ENCODE measurements at places on chromosomes 3 and 15.

DNA sequence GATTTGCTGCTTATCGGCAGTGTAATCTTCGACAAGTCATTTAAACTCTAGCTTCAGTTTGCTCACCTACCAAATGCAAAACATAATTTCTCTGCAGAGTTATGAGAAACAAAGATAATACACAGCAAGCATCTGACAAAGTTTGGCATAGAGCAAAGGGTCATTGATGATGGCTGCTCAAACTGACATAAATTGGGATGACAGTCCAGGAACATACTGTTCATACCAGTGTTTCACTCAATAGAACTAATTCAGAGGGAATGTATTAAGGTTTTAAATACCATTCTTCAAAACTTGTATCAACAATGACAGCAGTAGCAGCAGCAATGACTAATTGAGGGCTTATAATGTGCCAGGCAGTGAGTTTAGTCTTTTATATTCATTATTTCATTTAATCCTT is 137.6 kb downstream of the SPATA16 start:
- DNase-seq: no peak

DNA sequence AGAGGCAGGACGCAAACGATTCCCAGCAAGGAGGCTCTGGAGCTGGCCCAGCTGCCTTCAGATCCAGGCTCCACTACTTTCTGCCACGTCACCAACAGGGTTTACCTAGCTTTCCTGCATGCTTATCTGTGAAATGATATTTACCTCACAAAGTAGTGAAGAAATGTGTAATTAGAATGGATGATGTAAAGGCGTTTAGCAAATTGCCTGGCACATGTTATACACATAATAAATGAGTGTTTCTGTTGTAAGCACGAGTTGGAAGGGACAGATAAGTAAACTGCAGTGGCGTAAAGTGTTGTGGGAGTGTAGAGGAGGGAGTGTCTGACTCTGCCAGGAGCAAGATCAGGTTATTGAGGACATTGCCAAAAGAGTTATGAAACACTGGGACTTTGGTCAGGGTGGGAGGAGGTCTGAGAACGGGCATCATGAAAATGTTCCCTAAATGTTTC is 3.5 kb upstream of the CHAC1 start:
- DNase-seq: no peak

GRCh38 chr15:70083418-70083817 is 14.3 kb downstream of the TLE3 start:
- DNase-seq: no peak

DNA sequence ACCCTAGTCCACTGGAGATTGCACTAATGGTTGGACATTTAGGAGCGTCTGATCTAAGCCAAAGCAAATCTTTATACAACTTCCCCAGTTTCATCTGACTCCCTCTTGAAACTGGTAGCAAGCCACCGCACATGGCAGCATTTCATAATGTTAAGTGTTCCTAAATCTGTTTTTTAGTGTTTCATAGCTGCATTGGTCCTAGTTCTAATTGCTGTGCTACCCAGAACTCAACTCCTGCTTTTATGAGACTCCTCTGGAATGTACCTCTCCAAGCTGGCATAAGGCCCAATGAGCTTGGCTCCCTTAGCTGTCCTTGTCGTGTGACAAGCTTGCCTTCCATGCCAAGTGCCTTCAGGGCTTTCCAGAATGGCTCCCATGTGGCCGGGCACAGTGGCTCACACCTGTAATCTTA is 65.3 kb upstream of the FLNB start:
- DNase-seq: peak; percentile 74

GRCh38 chr15:31563001-31563400 is 236.4 kb downstream of the KLF13 start:
- DNase-seq: no peak

DNA sequence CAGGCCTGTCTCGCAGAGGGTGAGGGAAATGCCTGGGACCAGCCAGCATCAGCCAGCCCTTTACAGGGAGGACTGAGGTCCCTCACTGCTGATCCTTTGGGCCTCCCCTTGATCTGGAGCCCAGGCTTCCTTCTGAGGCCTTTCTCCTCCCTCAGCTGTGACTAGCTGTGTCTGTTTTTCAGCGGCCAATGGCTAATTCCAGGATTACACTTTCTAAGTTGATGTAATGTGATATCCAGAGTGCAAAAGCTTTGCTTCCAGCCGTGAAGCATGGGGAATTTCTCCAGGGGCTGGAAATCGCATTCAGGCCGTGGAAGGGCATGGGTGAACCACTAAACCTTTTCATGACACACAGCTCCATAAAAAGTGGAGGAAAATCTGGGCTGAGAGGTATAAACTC is 157.6 kb downstream of the SHQ1 start:
- no peak for DNase-seq

GRCh38 chr3:9779721-9780457 is 10.1 kb upstream of the CAMK1 start:
- DNase-seq: no peak

- no peak for DNase-seq
Observed at GRCh38 chr3:18740631-18741583, 315.8 kb upstream of the SATB1 start.

- DNase-seq: no peak
Observed at GRCh38 chr3:10602769-10603768, 97.7 kb upstream of the ATP2B2 start.

GRCh38 chr3:102447272-102447671 is 12.5 kb downstream of the ZPLD1 start:
- DNase-seq: no peak

DNA sequence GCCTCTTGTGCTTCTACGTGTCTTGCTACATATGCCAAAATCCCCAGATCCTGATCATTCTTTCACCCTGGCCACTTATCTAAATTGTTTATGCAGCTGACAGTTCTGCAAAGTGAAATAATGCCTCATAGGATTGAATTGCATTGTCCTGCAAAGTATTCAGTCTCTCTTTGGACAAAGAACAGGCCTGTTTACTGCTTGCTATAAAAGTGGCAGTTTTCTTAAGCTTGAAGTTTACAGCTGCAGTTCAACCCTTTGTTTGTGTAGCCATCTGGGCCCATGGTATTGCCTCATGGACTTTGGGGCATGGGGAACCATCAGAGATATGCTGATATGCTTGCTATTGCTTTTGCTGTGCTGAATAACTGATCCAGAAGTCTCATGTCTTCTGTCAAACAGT is 523.2 kb downstream of the OTOL1 start:
- peak; percentile 11 for DNase-seq

- peak; percentile 20 for DNase-seq
Observed at GRCh38 chr3:129409541-129409940, 18.9 kb downstream of the EFCAB12 start.

GRCh38 chr3:184022323-184022722 is 4.6 kb upstream of the ABCC5 start:
- DNase-seq: no peak

- peak; percentile 68 for DNase-seq
Observed at GRCh38 chr3:150870406-150870805, 34.8 kb downstream of the MINDY4B start.

DNA sequence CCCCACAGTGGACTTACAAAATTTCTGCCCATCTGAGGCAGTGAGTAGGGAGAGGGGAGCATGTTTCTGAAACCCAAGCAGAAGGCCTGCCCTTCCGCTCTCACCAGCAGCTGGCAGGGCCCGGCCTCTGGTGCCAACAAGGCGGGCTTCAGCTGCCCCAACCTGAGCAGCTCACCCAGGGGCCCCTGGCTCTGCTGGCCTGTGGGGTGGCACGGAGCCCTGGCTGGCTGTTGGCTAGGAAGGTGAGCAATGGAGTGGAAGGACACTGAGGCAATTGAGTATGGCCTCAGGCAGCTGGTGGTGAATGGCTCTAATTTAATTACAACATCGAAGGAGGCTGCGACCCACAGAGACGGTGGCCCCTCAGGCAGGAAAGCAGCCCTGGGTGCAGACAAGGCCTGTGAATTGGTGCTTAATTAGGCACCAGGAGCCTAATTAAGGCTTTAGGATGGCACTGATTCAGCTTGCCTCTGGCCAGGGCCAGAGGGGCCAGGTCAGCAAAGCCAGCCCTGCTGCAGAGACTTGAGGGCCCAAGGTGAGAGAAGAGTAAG is 60.9 kb downstream of the ST8SIA2 start:
- no peak for DNase-seq

DNA sequence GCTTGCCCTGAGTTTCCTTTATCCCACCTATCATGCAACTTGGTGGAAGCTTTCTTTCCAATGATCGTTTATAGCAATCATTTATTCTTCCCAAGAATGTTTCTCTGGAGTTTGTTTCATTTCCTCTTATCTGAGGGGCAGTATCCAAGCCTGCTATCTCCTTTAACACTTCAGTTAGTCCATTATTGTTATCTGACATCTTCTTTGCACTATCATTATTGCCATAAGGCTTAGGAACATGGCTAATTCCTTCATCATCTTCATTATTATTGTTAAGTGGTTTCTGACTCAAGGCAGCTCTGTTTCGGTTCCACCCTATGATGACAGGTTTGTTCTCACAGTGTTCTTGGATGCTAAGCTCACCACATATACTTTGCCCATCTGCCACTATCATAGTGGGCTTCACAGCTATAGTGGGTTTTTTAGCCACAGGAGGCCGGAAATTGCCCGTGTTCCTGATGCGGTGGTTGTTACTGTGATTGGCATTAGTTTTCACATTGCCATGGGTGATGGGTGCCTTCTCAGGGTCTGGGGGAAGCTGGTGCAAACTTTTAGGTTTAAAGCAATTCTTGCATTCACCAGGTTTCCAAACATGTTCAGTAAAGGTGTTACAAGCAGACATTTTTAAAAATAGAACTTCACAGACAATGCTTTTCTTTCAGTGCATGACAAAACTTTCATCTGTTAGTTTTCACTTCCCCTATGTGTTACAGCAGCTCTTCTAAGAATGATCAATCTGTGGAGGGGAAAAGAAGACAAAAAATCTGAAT is 110.6 kb upstream of the TSPAN3 start:
- no peak for DNase-seq

- DNase-seq: no peak
Observed at GRCh38 chr15:41848631-41849030, 10.0 kb downstream of the PLA2G4B start.

DNA sequence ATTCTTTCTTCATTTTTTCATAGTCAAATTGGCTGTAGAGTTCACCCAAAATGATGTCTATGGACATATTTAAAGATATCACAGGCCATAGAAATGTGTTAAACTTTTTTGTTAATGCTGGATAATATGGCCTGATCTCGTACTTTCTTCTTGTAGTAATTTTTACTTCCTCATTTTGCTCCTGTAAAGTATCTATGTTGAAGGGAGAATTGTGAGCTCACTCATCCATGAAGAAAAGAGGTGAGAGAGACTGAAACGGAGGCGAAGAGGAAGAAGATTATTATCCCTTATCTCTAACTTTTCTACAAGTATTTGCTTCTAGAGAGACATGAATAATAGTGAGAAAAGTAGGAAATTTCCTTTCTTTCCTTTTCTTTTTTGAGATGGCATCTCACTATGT is 613.8 kb upstream of the TBL1XR1 start:
- no peak for DNase-seq

DNA sequence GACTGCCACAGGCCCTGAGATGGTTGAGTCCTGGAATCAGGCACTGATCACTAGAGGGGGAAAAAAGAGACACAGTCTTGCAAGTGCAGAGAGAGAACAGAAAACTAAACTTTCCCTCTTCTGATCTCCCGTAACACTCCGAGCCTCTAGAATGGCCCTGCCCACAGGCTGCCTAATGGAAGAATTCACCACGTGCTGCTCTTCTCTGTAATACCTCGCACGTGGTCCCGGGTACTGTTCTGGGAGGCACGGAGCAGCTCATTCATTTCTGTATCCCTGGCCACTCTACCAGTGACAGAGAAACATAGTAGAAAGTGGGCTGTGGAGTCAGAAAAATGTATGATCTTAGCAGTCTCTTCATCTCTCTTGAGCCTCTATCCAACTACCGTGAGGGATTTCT is 30.4 kb downstream of the VGLL4 start:
- no peak for DNase-seq

- DNase-seq: no peak
Observed at GRCh38 chr15:39215015-39215414, 365.9 kb upstream of the THBS1 start.

- DNase-seq: peak; percentile 66
Observed at GRCh38 chr3:146813496-146813895, 208.3 kb upstream of the PLSCR5 start.

DNA sequence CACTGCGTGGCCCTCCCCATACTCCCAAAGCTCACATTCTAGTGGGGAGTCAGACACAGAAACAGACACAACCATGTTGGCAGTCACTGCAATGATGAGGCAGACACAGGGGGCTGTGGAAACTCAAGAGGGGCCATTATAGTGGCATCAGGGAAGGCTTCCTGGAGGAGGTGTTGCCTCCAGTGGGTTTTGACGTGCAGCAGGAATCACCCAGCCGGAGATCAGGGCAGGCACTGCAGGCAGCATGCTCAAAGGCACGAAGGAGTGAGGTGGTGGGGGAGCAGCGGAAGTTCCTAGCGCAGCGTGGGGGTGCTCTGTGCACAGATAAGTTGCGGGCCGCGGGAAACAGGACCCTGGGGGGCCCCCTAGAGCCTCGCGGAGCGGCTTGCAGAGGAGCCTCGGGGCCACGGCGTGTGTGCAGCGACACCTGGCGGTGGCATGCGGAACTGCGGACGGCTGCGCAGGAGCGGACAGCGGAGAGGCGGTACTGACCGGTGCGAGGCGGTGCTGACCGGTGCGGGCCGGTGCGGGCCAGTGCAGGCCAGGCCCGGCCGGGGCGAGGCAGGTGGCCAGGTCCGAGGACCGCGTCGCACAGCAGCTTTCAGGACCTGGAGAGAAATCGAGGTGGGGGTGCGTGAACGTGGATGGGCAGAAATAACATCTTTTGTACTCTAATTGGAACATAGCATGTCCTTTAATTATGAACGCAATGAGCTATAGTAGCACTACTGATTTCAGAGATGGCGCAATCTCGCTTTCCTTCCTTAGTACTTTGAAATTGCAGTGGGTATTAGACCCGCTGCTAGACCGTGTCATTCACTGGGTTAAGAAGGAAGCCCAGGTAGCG is 101.5 kb downstream of the FBLN2 start:
- DNase-seq: peak; percentile 65

GRCh38 chr3:46928282-46928681 is 48.3 kb downstream of the CCDC12 start:
- DNase-seq: no peak

DNA sequence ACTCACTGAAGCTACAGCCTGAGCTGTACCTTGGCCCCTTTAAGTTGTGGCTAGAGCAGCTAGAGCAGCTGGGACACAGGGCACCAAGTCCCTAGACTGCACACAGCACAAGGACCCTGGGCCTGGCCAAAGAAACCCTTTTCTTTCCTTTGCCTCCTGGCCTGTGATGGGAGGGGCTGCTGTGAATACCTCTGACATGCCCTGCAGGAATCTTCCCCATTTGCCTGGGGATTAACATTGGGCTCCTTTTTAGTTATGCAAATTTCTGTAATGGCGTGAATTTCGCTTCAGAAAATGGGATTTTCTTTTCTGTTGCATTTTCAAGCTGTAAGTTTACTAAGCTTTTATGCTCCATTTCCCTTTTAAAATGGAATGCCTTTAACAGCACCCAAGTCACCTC is 611.2 kb upstream of the ARPP21 start:
- DNase-seq: no peak

DNA sequence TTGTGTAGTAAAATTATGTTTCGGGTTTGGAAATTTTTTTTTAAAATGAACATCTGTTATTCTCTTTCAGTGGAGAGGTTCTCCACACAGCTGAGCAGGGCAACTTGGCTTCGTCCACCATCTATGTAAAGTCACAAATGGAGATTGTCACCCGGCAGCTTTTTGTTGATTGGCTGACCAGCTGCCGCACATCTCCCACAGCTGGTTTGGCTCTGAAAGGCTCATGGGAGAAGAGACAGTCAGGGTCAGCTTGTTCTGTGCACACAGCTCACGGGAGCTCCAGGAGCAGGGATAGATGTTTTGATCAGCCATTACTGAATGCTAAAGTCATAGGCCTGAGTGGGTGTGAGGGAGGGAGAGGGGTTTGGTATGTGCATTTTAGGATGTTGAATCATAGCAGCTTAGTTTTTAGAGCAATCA is 12.9 kb upstream of the CCDC80 start:
- DNase-seq: peak; percentile 95

- no peak for DNase-seq
Observed at GRCh38 chr3:145183261-145183660, 977.7 kb downstream of the PLOD2 start.

Data from EH (cell line).